ENCODE measurements at places on chromosomes 6 and 20.

DNA sequence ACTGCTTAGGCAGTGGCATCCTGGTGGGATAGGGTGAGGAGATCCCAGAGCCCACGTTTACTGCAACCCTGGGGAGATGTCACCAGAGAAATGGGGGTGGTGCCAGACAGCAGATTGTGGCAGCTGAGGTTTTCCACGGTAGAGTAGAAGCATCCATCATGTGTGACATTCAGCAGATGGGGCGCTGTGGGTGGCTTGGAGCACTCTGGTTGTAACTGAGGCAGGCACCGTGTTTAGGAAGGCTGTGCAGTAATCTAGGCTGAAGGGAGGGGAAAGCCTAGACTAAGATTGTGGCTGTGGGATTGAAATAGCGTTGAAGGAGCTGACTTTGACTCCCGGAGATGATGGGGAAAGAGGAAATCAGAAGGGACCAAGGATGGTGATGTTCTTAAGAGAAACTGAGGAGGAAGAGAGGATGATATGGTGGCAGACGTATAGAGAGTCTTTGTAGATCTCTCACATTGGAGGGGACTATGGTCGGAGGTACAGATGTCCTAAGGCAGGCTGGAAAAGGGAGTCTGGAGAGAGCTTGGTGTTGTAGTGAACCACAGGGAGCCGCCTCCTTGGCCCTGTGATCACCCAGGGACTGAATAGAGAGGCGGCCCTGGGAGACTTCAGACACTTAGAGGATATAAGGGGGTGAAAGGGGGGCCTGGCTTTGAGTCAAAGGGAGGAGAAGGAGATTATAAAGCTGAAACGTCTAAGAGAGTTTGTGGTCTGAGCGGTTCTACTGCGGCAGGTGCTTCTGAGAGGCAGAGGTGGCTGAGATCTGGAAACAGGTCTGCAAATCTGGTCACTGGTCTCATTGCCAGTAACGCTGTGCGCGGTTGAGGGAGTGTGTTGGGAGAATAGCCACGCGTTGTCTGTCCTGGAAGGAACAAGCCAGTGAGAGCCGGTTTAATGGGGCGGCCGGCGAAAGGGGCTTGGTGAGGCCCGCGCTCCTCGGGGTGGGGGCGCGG lies 792 bp upstream of the MICA start:
- no peak for DNase-seq

DNA sequence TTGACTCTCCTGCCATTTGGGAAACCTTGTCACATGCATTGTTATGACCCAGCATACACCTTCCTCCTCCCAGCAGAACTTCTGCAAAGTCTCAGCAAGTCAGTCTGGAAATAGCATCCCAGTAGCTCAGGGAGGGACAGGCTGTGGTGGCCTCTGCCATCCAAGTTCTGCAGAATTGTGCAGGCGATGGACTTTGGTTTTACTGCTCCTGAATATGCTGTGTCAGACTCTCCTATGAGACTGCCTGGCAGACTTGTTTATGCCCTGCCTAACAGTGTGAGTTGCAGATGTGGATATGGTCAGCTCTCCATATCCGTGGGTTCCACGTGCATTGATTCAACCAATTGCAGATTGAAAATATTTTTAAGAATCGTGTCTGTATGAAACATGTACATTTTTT lies 52.8 kb downstream of the SNRNP48 start:
- DNase-seq: no peak

DNA sequence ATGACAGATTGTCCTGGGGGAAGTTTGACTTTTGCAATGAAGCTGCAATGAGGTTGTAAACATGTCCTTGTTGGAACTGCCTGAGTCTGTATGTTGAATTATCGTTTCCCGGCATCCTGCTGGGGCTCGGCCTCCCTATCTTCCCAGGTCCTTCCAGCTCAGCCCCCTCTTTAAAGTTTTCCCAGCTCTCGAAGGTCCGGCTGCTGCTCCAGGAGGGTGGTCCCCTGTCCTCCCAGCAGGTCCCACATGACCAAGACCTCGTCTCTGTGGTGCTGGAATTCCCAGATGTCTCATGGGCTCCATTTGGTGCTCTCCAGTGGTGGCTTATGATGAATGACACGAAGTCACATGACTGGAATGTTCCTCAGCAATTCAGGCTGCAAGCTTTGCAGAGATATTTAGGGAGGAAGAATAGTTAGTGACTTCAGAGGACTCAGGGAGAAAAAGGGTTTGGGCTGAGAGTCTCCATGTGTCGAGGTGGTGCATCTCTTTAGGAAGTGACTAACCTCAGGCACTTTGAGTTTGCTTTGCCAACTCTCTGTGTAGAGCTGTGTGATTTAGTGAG lies 21.4 kb downstream of the SMOC2 start:
- DNase-seq: no peak

GRCh38 chr20:46126440-46127056 lies 8.4 kb downstream of the CD40 start:
- no peak for DNase-seq

GRCh38 chr20:33482581-33482980 lies 7.3 kb upstream of the CBFA2T2 start:
- DNase-seq: no peak
